Fibroblast of the aortic adventitia (primary cell): ENCODE measurements at places on chromosomes 12 and 14.

GRCh38 chr12:26636710-26637328 lies 196.2 kb downstream of the ITPR2 start:
- DNase-seq = peak; percentile 69

DNA sequence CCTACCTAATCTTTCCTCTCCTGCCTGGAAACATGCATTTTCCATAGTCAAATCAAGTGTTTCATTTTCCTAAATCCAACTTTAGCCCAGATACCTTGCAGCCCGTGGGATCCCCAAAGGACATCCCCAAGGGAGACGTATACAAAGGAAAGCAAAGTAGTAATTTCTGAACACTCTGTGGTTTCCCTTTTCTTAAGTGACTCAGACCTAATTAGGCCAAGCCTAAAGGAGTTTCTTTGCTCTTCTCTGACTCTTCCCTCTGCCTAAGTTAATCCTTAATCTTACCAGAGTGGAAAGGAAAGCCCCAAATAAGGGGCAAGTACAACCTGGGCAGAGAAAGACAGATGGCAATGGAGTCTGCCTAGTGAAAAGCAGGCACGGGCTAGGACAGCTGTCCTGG lies 250.3 kb downstream of the SPTSSA start:
- no peak for DNase-seq

DNA sequence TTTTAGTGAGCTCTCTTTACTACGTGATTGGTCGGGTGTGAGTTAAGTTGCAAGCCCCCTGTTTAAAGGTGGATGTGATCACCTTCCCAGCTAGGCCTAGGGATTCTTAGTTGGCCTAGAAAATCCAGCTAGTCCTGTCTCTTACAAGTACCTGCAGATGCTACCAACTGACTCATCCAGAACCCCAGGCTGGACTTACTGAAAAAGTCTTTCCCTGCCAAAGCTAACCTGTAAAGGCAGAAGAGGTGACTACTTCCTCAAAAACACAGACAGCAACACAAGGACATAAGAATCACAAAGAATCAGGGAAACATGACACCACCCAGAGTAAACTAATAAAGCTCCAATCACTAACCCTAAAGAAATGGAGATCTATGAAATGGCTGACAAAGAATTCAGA lies 39.1 kb upstream of the HIGD1C start:
- DNase-seq = no peak

GRCh38 chr14:61253064-61253738 lies 27.9 kb downstream of the TMEM30B start:
- DNase-seq = no peak

DNA sequence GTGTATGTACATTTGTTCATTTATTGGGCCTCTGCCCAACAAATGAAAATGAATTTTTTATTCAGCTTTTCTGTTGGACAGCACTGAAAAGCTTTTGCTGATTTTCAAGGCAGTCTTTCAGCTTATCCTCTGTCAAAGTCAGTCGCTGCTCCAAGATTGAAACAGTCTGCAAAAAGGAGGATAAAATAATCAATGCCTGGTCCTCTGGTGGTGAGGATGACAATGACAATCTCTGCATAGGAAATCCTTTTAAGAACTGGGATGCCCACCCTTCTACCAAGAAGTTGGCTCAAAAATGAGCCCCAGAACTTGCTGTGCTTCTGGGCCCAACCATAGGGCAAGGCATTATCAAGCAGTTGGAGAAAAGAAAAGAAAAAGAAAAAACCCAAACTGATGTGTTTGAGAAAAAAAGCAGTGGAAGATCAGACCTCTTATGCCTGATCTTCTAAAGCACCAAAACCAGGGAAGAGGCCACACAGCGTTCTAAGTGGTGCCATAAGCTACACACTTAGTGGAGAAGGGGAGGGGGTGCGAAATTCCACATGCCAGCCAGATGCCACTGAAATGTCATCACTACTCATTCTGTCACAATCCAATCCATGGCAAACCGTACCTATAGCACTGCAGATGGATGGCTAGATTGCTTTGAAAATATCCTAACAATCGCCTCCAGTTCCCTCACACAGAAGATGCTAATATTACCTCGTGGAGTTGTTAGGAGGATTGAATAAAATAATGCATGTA lies 69.0 kb upstream of the DUSP6 start:
- no peak for DNase-seq

DNA sequence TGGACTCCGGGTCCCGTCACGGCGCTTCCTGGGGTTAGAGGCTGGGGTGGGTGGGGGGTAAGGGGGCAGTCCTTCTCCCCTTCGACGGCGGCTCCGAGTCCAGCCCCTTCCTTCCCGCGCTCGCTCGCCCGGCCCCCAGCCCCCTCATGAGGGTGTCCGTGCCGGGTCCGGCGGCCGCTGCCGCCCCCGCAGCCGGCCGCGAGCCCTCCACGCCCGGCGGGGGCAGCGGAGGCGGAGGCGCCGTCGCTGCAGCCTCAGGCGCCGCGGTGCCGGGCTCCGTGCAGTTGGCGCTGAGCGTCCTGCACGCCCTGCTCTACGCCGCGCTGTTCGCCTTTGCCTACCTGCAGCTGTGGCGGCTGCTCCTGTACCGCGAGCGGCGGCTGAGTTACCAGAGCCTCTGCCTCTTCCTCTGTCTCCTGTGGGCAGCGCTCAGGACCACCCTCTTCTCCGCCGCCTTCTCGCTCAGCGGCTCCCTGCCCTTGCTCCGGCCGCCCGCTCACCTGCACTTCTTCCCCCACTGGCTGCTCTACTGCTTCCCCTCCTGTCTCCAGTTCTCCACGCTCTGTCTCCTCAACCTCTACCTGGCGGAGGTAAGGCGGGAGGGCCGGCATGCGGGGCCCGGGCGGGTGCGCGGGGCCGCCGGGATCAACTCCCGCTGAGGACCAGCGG lies 500 bp downstream of the GPR137C start:
- peak; percentile 2 for DNase-seq

GRCh38 chr12:130431176-130431575 lies 93.5 kb downstream of the PIWIL1 start:
- no peak for DNase-seq

DNA sequence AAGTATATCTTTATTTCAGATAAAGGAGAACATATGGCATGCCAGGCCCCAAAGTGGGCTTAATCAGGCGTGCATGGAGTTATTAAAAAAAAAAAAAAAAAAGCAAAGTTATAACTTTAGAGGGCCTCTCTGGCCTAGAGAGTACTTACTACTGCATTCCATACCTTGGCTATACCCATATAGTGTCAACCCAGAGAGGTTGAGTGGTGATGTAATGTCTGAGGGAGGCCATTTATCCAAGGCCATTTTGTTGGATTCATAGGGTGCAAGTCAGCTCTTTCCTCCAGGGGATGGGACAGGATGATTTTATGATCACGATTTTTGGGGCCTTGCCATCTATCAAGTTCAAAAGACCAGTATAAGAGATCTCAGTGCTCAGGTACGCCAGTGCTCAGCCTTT lies 66.4 kb downstream of the DCAF5 start:
- no peak for DNase-seq

DNA sequence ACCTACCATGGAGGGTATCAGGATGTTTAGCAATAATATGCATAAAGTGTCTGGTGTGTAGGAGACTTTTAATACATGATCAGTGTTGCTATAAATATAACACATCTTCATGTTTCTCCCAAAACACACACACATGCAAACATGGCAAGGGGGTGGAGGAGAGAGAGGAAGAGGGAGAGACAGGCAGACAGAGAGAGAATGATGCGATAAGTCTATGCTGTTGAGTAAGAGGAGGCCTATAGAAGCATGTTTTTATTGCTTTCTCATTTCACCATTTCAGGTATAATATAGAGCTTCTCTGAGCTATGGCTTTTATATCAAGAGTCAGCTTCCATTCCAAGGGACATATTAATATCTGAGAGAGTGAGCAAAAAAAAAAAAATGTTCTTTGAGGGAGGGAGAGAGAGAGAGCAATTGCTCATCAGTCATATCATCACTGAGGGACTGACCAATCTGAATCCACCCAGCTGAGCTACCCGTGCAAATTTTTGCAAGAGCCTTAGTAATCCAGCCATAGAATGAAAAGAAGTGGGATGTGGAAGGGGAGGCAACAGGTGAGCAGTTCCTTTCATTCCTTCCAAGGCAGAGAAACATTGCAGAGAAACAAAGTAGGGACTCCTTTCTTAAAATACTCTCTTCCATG lies 54.8 kb upstream of the RASSF8 start:
- DNase-seq = no peak

DNA sequence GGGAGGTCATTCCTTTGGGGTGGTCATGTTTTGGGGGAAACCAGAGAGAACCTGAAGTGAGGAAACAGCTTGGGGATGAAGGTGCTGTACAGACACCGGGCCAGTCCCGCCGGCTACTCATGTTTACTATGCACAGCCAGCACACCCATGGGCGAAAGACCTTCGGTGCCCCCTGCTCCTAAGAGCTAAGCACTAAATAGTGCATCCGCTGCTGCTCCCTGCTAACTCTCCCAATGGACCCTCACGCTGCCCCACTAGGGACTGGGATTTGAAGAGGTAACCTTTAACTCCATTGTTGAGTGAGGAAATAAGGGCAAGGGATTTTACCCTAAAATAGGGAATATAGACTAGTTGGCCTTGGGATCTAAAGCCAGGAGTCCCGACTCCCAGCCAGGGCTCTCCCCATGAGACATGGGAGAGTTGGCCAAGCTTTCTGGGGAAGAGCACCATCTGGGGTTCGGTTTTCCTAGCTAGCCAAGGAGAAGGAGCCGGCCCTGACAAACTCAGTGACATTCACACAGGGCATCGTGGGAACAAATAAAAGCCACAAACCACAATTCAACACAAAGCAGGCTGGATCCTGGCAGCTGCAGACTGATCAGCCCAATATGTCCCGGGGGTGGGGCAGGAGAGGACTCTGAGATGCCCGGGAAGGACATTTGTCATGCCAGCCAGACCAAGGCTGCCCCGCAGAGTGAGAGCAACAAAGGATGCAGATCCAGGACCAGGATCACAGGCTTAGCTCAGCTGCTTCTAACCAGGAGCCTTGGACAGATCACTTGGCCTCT lies 91.7 kb downstream of the SINHCAF start:
- DNase-seq = no peak

DNA sequence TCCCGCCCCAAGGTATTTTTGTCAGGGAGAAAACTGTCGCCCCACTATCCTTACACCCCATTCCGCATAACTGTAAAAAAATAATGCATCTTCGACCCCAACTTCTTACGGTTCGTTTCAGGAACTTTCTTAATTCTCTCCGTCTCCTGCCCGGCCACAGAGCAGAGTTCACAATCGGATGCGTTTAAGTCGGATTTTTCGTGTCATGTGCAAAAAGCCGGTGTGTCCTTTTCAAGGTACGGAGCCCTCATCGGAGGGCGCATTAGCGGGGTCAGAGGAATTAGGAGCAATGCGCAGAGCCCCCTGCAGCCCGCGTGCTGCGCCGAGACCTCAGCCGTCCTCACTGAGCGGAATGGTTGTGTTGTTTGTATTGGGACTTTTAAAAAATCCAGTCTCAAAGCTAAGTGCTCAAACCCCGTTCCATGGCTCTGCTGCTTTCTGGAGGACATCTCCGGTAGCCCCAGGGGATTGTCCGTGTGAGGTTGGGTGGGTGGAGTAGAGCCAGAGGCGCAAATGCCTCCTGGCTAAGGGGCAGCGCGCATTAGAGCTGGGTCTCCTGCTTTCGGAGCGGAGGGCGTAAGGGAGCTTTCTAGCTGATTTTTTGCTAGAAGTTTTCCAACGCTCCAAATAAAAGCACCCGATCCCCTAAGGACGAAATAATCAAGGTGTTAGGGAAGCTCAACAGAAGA lies 3.9 kb upstream of the GSC start:
- no peak for DNase-seq

GRCh38 chr14:28142400-28143015 lies 624.1 kb upstream of the FOXG1 start:
- DNase-seq = peak; percentile 12

GRCh38 chr14:37466623-37467088 lies 128.4 kb downstream of the FOXA1 start:
- DNase-seq = no peak

- DNase-seq = no peak
Observed at GRCh38 chr12:64595863-64596793, 14.2 kb upstream of the RASSF3 start.

DNA sequence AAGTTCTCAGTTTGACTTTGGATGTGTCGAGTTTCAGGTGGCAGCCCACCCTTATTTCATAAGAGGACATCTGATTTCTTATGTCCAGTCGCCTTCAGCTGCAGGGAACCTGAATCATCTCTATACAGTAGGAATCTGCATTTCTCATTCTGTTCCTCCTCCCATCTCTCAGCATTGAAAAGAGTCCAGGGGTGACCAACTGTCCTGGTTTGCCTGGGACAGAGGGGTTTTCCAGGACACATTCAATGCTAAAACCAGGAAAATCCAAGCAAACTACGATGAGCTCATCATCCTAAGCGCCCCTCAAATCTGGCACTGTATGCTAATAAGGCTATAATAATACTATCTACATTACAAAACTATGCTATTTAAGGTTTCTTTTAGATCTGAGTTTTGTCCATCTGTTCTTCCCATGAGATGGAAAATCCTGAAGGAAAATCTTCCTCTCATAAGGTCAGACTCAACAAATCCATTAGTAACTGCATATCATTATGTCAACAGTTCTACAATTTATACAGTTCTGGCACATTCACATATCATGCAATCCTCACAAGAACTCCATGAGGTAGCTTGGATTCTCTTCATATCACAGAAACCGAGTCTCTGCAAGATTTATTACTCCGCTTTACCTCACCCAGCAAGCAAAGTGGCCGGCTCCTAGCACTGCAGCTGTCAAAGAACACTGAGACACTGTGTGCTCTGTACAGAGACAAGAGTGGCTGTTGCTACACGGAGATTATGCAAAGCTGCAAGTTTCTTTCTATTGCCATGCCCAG lies 15.6 kb upstream of the CALM1 start:
- DNase-seq = peak; percentile 35

DNA sequence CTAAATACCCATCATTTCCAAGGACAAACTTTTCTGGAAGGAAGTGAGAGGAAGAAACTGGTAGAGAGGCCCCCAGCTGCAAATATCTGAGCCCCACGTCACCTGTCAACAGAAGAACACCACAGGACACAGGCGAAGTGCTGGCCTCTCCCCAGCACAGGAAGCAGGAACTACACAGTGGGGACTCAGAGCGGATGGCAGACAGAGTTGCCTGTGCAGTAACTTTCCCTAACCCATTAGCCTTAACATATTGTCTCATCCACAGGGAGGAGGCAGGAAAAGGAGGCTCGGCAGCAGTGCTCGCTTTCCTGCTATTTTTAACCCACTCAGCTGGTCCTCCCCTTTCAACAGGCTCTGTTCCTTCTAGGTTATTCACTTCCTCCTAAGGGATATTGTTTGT lies 111.5 kb upstream of the TMPO start:
- no peak for DNase-seq
